ENCODE measurements at places on chromosomes 1 and 21.

- no peak for DNase-seq
Measured at GRCh38 chr1:171769754-171770153, 11.7 kb upstream of the METTL13 start.

- DNase-seq, result peak; percentile 87
Measured at GRCh38 chr1:145957443-145958319, at the start of gene LIX1L. TSS of gene LIX1L (minus strand) at chr1:145958017. CDS start at chr1:145957927, 90 bp downstream.

DNA sequence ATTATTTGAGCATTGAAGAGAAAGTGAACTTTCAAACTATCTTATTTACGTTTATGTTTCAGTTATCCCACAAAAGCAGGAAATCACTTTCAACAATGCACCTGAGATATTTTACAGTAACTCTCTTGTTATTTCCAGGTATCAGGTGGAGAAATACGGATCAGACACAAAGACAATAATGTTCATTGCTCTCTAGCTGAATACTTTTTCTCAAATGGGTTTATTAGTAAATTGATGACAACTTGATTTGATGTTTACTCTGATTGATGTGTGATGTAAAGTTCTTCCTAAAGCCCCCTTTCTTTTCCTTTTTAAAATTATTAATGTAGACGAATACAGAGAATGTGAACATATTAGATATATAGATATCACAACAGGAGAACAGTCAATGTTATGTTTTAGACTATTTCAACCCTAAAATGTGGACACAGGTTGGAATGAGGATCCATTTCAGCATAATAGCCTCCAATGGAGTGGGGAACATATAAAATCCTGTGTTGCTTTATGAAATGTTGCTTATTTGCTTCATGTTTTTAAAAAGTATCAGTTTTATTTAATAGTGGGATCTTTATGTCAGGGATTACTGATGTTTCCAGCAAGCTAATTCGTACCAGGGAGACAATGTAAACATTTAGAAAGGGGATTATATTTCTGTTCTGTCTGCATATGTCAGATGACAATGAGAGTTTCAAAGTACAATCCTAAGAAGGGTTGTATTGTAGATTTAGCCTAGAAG lies 1522.3 kb upstream of the TPTE start:
- no peak for DNase-seq

DNA sequence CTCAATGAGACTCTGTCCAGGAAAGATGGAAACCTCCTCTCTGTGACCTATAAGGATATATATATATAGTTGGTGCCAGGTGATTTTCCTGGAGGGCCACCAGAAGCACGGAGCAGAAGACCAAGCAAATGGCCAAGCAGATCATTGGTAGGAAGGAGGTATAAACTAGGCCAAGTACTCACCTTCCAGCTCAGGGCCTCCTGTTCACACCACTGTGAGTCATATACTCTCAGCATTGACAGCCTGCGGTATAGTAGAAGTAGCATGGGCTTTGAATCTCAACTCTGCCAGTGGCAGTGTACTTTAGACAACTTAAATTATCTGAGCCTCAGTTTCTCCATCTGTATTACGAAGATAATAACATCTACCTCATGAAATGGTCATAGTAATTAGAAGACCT lies 15.4 kb downstream of the IL12RB2 start:
- no peak for DNase-seq

DNA sequence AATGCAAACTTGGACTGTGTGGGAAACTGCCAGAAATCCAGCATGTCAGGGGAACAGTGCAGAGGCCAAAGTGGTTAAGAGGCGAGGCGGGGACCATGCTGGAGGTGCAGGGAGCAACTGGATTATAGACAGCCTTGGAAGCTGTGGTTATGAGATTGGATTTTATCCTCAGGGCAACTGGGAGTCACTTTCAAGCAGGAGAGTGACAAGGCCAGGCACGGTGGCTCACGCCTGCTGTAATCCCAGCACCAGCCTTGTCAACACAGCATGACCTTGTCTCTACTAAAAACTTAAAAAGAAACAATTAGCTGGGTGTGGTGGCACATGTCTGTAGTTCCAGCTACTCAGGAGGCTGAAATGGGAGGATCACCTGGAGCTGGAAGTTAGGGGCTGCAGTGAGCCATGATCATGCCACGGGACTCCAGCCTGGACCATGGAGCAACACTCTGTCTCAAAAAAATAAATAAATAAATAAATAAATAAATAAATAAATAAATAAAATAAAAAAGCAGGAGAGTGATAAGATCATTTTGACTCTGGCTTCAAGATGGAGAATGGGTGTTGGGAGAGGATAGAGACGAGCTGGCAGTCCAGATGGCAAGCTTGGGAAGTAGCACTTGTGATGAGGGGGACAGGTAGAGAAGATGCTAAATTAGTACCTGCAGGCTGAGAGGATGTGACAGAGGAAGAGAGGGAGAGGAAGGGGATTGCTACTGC lies 3.5 kb downstream of the HAPLN2 start:
- no peak for DNase-seq

Data from activated CD4-positive, CD25-positive, alpha-beta regulatory T cell (primary cell).